Tibial nerve (tissue), 4 donors: ENCODE measurements at places on chromosomes 4 and X.
A peak's percentile ranks its signal among the peaks of the same experiment; 100 is the strongest.

DNA sequence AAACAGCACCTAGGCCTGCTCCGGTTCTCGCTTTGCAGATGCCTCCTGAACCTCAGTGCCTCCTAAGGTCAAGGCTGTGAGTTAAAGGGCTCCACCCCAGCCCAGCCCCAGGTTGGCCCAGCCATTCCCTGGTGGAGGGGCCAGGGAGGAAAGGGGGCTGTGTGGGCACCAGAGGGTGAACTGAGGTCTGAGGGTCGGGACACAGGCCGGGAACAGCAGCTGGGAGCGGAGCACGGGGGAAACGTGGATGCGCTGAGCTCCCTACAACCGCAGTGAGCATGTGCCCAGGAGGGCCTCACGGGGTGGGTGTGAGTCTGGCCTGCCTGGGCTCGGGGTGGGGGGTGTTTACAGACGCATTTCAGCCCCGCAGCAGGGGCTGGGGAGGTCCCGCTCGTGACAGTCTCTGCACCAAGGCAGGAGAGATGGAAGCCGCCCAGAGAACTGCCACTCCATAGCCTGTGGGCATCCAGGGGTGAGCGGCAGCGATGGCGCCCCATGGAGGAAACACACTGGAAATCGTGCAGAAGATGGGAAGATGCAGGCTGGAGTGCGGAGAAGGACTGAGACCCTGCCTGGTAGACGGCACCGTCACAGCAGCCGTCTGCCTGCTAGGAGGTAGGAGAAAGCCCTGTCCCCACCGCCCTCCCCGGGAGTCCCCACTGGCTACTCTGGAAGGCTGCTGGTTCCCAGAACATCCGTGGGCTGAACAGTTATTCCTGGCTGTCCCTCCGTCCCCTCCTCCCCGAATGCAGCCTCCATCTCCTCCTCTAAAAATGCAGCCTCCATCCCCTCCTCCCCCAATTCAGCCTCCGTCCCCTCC is 9.9 kb upstream of the SLC25A6 start:
- no peak overlapping the region for H3K27ac ChIP-seq
- peaks cover 97% of the 10 kb centered on the region for H3K36me3 ChIP-seq
- no peaks in the 10 kb centered on the region for H3K27me3 ChIP-seq
- no peak for DNase-seq
- no peaks in the 10 kb centered on the region for H3K4me1 ChIP-seq

DNA sequence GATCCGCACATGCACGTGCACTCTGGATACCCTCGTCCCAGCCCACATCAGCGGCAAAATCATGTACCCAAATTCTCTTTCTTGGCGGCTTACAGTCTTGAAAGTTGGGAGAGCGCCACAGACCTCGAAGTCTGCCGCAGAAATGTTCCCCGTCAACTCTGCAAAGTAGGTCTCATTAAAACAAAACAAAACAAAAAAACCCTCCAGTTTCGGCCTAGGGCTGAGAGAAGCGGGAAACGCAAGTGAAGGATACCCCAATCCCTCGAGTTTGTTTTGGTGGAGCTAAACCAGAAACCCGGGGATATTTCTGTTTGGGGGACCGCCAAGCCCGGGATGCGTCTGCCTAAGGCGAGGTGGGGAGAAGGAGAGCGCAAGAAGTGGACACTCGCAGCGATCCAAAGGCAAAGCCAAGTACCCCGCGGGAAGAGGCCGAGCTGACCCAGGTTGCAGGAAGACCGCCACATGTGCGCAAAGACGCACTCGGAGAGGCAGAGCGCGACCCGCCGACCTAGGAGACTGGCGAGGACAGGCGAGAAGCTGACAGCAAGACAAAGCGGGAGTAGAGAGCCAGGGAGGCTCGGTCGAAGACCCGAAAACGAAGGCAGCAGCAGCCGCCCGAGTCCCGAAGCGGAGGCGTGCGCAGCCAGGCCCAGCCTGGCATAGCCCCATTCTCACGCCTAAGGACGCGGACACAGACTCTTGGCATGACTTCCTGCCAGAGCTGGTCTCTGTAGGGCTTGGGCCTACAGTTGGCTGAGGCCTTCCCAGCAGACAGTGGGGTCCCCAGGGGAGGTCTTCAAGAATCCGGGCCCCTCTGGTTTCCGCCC is 49.6 kb upstream of the BCOR start:
- no peaks in the 10 kb centered on the region for H3K36me3 ChIP-seq
- no peak overlapping the region for H3K27ac ChIP-seq
- H3K27me3 ChIP-seq = peaks cover 58% of the 10 kb centered on the region
- peaks cover 29% of the 10 kb centered on the region for H3K4me1 ChIP-seq

- no peaks in the 10 kb centered on the region for H3K27me3 ChIP-seq
- H3K4me1 ChIP-seq = no peaks in the 10 kb centered on the region
- H3K4me3 ChIP-seq = no peak overlapping the region
These were observed 71.2 kb upstream of the SLIT2 start for GRCh38 chr4:20180509-20180908.

GRCh38 chr4:142126890-142127497 is 490.6 kb downstream of the IL15 start:
- no peak overlapping the region for H3K4me3 ChIP-seq
- H3K27ac ChIP-seq = no peak overlapping the region
- peak; percentile 21 for DNase-seq
- no peaks in the 10 kb centered on the region for H3K36me3 ChIP-seq
- H3K4me1 ChIP-seq = no peaks in the 10 kb centered on the region
- no peaks in the 10 kb centered on the region for H3K27me3 ChIP-seq

DNA sequence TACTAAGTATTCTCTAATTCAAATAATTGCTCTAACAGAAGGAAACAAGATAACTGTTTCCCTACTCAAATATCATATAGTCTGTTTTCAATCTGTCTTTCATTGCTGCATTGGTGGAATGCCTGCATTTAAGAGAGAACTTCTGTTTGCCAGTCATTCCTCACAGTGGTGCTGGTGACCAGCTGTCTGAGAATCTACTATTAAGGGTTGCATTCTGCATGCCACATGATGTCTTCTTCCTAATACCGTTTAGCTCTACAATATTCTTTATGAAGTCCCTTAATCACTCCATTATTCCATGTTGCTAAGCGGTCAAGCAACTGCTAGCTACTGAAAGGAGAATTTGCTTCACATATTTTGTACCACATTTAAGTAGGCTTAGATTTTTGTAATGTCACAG is 167.1 kb upstream of the CENPE start:
- no peak overlapping the region for H3K27ac ChIP-seq
- DNase-seq = no peak
- no peaks in the 10 kb centered on the region for H3K27me3 ChIP-seq
- no peaks in the 10 kb centered on the region for H3K36me3 ChIP-seq
- H3K4me1 ChIP-seq = no peaks in the 10 kb centered on the region
- H3K4me3 ChIP-seq = no peak overlapping the region

DNA sequence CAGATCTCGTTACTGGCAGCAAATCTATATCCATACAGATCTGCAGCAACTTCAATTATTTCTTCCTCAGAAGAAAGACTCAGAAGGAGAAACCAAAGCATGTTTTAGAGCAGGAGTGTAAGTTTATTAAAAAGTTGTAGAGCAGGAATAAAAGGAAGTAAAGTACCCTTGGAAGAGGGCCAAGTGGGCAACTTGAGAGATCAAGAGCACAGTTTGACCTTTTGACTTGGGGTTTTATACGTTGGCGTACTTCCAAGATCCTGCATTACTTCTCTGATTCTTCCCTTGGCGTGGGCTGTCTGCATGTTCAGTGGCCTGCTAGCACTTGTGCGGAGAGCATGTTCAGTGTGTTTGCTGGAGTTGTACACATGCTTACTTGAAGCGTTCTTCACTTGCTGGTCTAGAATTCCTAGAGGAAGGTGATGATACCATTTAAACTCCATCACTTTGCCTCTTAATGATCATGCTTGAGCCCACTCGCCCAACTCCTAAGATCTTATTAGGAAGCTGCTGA is 1114.7 kb upstream of the PABPC4L start:
- no peak for DNase-seq
- no peaks in the 10 kb centered on the region for H3K27me3 ChIP-seq
- no peaks in the 10 kb centered on the region for H3K4me1 ChIP-seq
- H3K36me3 ChIP-seq = no peaks in the 10 kb centered on the region

GRCh38 chr4:153809916-153810810 is 21.3 kb upstream of the SFRP2 start:
- H3K36me3 ChIP-seq = no peaks in the 10 kb centered on the region
- H3K27ac ChIP-seq = no peak overlapping the region
- no peak overlapping the region for H3K4me3 ChIP-seq
- no peak for DNase-seq
- no peaks in the 10 kb centered on the region for H3K27me3 ChIP-seq

- no peak for DNase-seq
- no peak overlapping the region for H3K27ac ChIP-seq
- H3K36me3 ChIP-seq = peaks cover 17% of the 10 kb centered on the region
- H3K27me3 ChIP-seq = no peaks in the 10 kb centered on the region
- H3K4me3 ChIP-seq = no peak overlapping the region
These were observed 89.4 kb upstream of the IL13RA1 start for GRCh38 chrX:118637997-118638396.
